ENCODE measurements at places on chromosomes 12 and 14.

DNA sequence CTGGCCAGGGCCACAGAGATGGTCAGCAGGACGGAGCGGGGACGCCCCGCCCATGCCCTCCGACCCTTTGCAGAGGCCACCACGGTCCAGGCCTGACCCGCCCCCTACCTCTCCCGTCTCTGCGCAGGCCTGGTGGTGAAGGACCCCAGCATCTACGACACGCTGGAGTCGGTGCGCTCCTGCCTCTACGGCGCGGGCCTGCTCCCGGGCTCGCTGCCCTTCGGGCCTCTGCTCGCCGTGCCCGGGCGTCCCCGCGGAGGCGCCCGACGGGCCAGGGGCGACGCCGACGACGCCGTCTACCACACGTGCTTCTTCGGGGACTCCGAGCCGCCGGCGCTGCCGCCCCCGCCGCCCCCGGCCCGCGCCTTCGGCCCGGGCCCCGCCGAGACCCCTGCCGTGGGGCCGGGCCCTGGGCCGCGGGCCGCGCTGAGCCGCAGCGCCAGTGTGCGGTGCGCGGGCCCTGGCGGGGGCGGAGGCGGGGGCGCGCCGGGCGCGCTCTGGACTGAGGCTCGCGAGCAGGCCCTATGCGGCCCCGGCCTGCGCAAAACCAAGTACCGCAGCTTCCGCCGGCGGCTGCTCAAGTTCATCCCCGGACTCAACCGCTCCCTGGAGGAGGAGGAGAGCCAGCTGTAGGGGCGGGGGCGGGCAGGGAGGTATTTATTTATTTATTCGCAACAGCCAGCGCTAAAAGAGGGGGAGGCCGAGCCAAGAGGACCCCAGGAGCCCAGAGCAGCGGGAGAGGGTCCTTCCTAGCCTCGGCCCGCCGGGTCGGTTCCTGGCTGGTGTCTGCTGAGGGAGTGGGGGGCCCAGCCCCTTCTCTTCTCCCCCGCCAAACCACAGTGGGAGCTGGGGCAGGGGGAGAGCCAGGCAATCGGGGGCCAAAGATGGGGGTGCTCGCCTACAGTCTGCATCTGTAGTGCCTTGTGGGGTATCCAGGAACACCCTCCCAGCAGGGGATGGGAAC is 8.1 kb downstream of the TAMALIN start:
- DNase-seq, result no peak

GRCh38 chr12:45235087-45236025 is 19.5 kb downstream of the ANO6 start:
- no peak for DNase-seq

GRCh38 chr12:16555630-16556029 is 50.3 kb downstream of the LMO3 start:
- DNase-seq, result no peak

GRCh38 chr14:102451064-102451352 is 58.6 kb downstream of the ANKRD9 start:
- no peak for DNase-seq

DNA sequence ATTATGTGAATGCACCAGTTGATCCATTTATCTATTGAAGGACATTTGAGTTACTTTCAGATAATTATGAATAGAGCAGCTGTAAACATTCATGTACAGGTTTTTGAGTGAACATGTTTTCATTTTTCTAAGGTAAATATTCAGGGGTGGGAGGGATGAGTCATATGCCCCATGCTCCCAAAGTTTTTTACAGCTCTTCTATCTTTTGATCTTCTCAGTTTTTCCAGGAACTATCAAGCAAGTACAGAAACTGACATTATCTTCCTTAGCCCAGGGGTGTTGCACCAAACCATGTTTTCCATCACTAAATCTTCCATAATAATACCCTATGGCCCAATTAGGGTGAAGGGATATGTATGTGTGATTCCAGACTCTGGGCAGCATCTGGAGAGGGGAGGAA is 384.5 kb downstream of the EMP1 start:
- DNase-seq, result no peak
